Airway epithelial cell (primary cell): ENCODE measurements at places on chromosomes 5 and 9. TPM values are rescaled to one million over a fixed set of nuclear protein-coding genes. Genes with fewer than 3 reads are reported as not detected.

Gene TEK
- under 0.01 and 0.09 TPM in 2 replicates for total RNA-seq

Gene QRFP
- total RNA-seq: not detected in 2 replicates

Gene GNPDA1
- total RNA-seq: 31.4 and 46.5 TPM in 2 replicates

Gene MAST4
- 35.5 and 54.2 TPM in 2 replicates for total RNA-seq

Gene TTC39B
- total RNA-seq: 5.0 and 5.4 TPM in 2 replicates

Gene CENPK
- total RNA-seq: 13.9 and 15.2 TPM in 2 replicates

Gene MLANA
- not detected in 2 replicates for total RNA-seq

Gene LRRTM2
- 0.07 TPM in 1 of 2 replicates, not detected in the other for total RNA-seq

Gene DDX4
- not detected in 2 replicates for total RNA-seq

Gene IL5
- total RNA-seq: not detected in 2 replicates

Gene SLC25A2
- total RNA-seq: not detected in 2 replicates

Gene ZDHHC11
- 0.60 and 1.3 TPM in 2 replicates for total RNA-seq

Gene FAM78A
- 0.21 and 0.37 TPM in 2 replicates for total RNA-seq

Gene PCA3
- not detected in 2 replicates for total RNA-seq

Gene PCDHB3
- total RNA-seq: 0.05 TPM in 1 of 2 replicates, not detected in the other

Gene SAPCD2
- total RNA-seq: 31.6 and 31.9 TPM in 2 replicates

Gene OMD
- not detected in 2 replicates for total RNA-seq

Gene OTULINL
- 0.79 and 0.99 TPM in 2 replicates for total RNA-seq

Gene PCDHA9
- not detected in 2 replicates for total RNA-seq

Gene SLC6A3
- total RNA-seq: not detected in 2 replicates

Gene FAM200C
- total RNA-seq: 1.6 and 2.8 TPM in 2 replicates

Gene NR4A3
- total RNA-seq: 0.21 TPM in 1 of 2 replicates, not detected in the other

Gene TTC16
- not detected in 2 replicates for total RNA-seq

Gene NFIB
- total RNA-seq: 16.4 and 20.5 TPM in 2 replicates

Gene CKMT2
- not detected in 2 replicates for total RNA-seq

Gene LOX
- 1.3 and 3.4 TPM in 2 replicates for total RNA-seq

Gene RFK
- 14.3 and 18.4 TPM in 2 replicates for total RNA-seq

Gene GNA14
- not detected in 2 replicates for total RNA-seq

Gene SPINK5
- total RNA-seq: 62.8 and 78.0 TPM in 2 replicates

Gene ACO1
- total RNA-seq: 30.4 and 31.5 TPM in 2 replicates

Gene CPLANE1
- 8.9 and 30.4 TPM in 2 replicates for total RNA-seq

Gene DOCK8
- 0.60 and 0.71 TPM in 2 replicates for total RNA-seq

Gene PTPA
- total RNA-seq: 92.2 and 101 TPM in 2 replicates

Gene HNRNPH1
- 274 and 292 TPM in 2 replicates for total RNA-seq

Gene TTLL11
- 5.1 and 6.2 TPM in 2 replicates for total RNA-seq

Gene ZFP2
- 0.35 and 1.3 TPM in 2 replicates for total RNA-seq

Gene C9
- not detected in 2 replicates for total RNA-seq

Gene DNAI1
- not detected in 2 replicates for total RNA-seq

Gene PCDHGB6
- total RNA-seq: 1.1 and 1.5 TPM in 2 replicates
